NCI-H1105 (cell line): ENCODE measurements at places on chromosomes 11 and 22.
A peak's percentile ranks its signal among the peaks of the same experiment; 100 is the strongest.

- DNase-seq, result no peak
These were observed 61.0 kb downstream of the SPATA19 start for GRCh38 chr11:133784359-133784758.

DNA sequence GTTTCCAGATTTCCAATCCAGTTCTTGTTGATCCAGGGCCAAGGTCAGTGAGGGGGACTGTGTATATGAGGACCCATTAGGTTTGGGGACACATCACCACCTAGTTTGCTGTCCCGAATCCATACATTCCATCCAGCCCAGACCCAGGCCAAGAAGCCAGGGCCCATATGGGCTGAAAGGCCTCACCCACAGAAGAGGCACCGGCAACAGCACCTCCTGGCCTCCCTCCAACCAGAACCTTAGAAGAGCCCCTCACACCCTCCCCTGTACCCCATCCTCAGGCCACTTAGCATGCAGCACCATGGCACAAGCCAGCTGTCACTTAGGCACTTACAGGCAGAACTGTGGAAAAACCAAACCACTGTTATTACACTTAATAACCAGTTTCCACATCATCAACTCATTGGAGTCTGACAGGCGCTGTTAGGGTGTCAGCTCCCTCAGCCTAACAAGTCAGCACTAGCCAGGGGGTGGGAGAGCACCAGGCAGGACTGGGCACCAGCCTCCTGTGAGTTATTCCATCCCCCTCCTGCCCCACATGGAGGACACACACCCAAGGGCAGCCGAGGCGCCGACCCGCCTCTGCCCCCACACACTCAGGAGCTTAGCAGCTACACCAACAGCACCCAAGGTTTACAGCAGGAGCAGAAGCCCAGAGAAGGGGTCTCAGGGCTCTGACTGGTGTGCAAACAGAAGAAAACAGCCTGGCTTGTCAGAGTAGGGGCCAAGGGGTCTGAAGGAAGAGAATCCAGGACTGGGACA is 132.0 kb downstream of the BUD13 start:
- DNase-seq, result peak; percentile 75

- DNase-seq, result peak; percentile 12
These were observed 123.4 kb downstream of the COMMD9 start for GRCh38 chr11:36165621-36166397.

DNA sequence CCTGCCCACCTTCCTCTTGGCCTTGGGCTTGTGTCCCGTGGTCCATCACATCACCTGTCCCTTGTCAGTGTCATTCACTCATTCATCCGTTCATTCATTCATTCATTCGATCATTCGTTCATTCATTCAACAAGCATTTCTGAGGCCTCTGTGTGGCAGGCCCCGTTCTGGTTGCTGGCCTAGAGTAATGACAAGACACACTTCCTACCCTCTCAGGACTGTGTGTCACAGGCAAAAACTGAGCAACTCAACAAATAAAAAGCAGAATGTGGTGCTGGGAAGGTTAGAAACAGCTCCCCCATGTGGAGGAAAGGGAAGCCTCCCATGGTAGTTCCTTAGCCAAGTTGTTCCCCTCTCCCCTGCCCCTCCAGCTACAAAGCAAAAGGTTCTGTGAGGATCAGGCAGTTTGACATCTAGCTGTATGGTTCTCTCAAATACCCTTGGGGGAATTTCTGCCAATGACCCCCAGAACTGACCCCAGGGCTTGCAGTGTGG is 1.6 kb upstream of the OMP start:
- DNase-seq, result no peak

GRCh38 chr11:101362643-101363042 is 221.2 kb downstream of the TRPC6 start:
- DNase-seq, result no peak

DNA sequence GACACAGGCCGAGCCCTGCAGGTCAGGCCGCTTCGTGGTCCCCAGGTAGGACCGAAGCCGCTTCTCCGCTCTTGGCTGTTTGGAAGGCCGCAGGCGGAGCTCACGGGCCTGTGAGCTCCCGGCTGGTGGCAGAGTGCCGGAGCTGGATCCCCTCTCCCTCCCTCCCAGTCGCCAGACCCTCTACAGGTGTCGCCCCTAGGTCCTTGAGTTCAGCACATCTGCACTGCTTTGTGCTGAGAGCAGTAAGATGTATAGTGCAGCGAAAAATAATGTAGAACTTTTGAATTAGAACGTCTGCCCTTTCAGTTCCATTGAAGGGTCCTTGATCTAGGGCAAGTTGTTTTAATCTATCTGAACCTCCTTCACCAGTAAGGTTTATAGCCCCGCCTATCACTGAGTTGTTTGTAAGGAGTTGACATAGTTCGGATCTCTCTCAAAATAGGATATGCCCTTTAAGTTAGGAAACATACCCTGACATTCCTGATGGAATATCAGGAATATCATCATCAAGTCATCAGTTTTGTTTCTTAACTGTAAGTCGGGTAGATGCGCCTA is 419 bp downstream of the ANKRD49 start:
- no peak for DNase-seq

DNA sequence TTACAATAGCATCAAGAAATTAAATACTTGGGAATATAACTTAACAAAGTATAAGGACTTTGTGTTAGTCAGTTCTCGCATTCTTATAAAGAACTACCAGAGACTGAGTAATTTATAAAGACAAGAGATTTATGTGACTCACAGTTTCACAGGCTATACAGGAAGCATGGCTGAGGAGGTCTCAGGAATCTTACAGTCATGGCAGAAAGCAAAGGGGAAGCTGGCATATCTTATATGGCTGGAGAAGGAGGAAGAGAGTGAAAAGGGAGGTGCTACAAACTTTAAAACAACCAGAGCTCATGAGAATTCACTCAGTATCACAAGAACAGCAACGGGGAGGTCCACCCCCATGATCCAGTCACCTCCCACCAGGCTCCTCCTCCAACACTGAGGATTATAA is 32.0 kb upstream of the CCDC134 start:
- no peak for DNase-seq

GRCh38 chr11:86070142-86071056 is 1.5 kb upstream of the PICALM start:
- DNase-seq, result no peak

- no peak for DNase-seq
These were observed 100.9 kb downstream of the MRTFA start for GRCh38 chr22:40535642-40536041.

GRCh38 chr11:40188848-40189247 is 1270.6 kb downstream of the LRRC4C start:
- peak; percentile 90 for DNase-seq

DNA sequence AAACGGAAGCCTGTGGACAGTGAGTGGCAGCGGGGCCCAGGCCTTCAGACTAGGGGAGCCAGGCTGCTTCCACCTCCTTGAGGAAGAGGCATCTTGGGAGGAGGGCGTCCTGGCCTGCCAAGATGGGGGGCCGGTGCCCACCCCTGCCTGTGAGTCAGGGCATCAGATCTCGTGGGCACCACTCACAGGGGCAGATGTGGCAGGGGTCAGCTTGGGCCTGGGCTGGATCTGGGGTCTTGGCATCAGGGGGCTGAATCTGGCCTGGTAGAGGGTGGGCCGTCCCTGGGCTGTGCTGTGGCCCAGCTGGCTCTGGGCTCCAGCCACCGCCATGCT is 24.1 kb upstream of the TH start:
- DNase-seq, result no peak

DNA sequence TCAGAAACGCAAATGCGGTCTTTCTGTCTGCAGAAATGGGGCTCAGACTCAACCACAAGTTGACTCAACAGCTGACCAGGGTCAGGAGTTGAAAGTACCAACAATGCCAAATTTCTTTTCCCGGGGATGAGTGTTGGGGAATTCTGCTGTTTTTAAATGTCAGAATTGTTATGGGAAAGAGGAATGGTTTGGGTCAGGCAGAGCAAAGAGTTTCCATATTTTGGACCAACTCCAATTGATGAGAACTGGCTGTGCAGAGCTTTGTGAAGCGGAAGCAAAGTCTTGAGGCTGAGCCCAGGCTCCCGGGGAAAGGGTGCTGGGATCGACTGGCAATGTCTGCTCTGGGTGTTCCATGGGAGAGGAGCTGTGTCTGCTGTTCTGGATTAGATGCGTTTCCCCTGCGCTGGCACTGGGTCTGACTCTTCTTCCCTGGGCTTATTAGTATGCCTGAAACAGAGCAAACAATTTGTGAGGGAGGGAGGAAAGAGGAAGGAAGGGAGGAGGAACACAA is 36.2 kb downstream of the TXN2 start:
- DNase-seq, result no peak

- DNase-seq, result no peak
These were observed 4.6 kb downstream of the BID start for GRCh38 chr22:17769716-17770082.

- DNase-seq, result no peak
These were observed 153.8 kb downstream of the CACNA1I start for GRCh38 chr22:39724390-39724789.
